ENCODE measurements at places on chromosomes 1 and 21.

GRCh38 chr1:97906567-97907241 is 14.1 kb downstream of the DPYD start:
- DNase-seq, result no peak

GRCh38 chr1:14826172-14826636 is 227.7 kb downstream of the KAZN start:
- no peak for DNase-seq

GRCh38 chr21:15445327-15445726 is 284.5 kb upstream of the USP25 start:
- no peak for DNase-seq

DNA sequence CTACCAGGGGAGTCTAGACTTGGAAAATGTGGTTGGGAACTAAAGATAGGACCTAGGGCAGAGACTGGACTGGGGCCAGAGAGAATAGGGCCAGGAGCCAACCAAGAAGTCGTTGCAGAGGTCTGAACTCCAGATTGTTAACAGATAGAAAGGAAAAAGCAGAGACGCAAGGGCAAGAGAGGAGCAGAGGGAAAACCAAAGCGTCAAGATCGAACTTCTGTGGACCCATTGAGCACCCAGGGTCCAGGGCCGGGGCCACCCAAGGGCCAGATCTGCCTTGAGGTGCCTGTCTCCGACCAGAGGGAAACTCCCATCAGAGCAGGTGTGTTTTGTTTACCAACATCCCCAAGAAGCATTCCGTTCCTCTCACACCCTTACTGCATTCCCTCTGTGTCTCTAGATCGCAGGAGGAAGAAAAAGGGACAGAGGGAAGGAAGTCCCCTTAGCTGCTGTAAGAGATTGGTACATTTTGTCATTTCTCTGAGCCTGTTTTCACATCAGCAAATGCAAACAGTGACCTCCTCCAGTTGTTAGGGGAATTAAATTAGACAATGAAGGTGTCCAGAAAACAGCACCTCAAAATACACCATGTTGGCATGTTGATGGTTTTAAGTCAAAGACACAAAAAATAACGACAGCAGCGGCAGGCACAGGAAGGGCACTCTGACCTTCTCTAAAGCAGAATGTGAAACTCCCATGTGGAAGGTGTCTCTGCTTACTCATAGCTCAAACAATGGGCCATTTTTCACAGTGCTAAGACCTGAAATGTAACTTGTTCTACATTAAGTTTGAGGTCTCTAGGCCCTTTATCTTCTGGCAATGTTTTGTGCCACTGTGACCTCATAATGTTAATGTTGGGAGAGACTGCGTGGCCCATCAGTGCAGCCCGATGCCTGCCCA is 105.8 kb upstream of the RAB4A start:
- no peak for DNase-seq

GRCh38 chr1:44146536-44147361 is 5.3 kb upstream of the KLF18 start:
- DNase-seq, result no peak
